ENCODE measurements at places on chromosomes 4 and X.

- no peak for DNase-seq
Measured at GRCh38 chr4:40684404-40684803, 54.7 kb upstream of the RBM47 start.

- no peak for DNase-seq
Measured at GRCh38 chr4:40617872-40618271, 11.8 kb downstream of the RBM47 start.

GRCh38 chrX:150753357-150753756 is 60.2 kb downstream of the MTMR1 start:
- DNase-seq, result no peak

GRCh38 chr4:78644744-78645330 is 93.3 kb downstream of the ANXA3 start:
- no peak for DNase-seq

DNA sequence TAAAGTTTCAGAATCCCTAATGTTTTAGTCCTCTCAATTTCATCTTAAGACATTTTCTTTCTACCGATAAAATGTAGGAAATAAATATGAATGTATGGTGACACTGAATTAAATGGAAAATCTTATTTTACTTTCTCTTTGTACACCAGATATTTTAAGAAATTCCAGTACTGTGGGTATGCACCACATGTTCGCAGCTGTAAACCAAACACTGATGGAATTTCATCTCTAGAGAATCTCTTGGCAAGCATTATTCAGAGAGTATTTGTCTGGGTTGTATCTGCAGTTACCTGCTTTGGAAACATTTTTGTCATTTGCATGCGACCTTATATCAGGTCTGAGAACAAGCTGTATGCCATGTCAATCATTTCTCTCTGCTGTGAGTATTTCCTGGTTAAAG is 26.9 kb downstream of the C4orf46 start:
- DNase-seq, result no peak

DNA sequence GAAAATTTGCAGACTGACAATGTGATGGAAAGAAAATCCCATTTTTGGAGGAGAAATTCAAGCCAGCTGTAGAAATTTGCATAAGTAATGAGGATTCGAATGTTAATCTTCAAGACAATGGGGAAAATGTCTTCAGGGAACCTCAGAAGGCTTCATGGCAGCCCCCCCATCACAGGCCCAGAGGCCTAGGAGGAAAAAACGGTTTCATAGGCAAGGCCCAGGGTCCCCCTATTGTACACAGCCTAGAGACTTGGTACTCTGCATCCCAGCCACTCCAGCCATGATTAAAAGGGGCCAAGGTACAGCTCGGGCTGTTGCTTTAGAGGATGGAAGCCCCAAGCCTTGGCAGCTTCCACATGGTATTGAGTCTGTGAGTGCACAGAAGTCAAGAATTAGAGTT is 303.6 kb upstream of the PCDH7 start:
- DNase-seq, result no peak

DNA sequence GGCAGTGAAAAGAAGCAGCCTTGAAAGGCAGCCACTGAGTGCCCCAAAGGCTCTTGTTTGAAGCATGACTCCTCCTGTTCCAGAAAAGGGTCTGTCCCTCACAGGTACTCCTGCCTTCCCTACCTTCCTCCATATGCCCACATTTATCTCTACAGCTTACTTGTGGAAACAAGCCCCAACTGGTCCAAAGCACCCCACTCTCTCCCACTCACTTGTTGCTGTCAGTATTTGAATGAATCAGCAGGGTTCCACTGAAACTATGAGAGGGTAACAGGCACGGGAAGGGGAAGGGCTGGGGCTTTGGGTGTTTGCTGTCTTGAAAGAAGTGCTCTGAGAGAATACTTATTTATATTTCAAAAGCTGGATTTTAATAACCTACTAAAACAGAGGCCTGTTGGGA is 34.9 kb downstream of the GPR143 start:
- DNase-seq, result no peak

Measured in NCI-H524 treated with DMSO at 0.1 percent for 48 hours (cell line).